Suppressor macrophage treated with lipopolysaccharide for 1 hour (primary cell): ENCODE measurements at places on chromosomes 12 and 14.
A peak's percentile ranks its signal among the peaks of the same experiment; 100 is the strongest.

- DNase-seq = no peak
These were observed 49.0 kb downstream of the TBC1D15 start for GRCh38 chr12:71888521-71888920.

DNA sequence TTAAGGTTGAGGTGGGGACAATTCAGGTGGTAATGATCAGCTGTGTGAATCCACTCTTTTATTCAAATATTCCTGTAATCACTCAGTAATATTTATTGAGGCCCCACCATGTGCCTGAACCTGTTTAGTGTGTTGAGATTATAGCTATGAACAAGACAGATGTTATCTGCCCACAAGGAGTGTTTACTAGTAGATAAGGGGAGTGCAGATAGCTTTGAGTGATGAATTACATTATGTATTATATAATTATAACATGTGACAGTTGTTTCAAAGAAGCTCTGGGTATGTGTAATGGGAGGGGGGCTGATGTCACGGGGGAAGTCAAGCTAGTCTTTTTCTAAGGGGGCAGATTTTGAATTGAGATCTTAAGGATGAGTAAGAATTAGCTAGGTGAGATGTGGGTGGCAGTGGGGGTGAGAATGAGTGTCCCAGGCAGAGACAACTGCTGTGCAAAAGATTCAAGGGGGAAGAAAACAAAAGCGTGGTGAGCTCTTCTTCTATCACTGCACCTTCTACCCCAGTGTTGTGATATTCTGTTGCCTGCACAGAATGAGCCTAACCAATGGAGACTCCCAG is 21.3 kb upstream of the SRRM4 start:
- no peak for DNase-seq

GRCh38 chr12:31019561-31019960 is 54.1 kb upstream of the DDX11 start:
- no peak for DNase-seq

DNA sequence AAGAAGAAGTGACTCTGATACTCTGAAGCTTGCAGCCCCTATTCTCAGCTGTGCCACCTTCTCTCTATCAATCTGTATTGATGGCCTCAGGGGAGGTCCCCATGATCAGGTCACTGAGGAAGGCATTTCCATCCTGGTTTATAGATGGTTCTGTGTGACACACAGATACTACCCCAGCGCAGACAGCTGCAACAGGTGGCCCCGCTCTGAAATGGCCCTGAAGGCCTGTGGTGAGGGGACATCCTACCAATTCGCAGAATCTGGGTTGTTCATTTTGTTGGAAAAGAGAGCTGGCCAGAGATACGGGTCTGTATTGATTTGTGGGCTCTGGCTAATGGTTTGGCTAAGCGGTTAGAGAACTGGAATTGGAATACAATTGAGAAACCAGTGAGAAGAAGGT is 21.7 kb downstream of the DLK1 start:
- DNase-seq = no peak

DNA sequence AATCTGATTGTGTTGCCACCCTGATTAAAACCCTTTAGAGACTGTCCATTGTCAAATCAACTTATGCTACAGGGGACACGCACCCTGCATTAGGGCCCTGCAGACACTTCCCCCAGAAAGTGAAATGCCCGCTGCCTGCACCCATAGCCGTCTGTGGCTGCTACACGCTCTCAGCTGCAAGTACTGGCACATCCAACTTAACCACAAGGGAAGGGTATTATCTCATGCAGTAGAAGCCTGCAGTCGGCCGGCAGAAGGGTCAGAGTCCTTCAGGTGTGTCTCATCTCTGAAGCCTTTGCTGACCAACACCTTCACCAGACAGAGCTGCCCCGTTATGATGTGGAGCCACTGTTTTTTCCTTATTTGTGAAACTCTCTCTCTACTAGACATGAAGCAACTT is 20.8 kb downstream of the CFAP251 start:
- DNase-seq = no peak

- no peak for DNase-seq
These were observed 194.4 kb upstream of the BTG1 start for GRCh38 chr12:92340003-92340402.

- no peak for DNase-seq
These were observed 305.4 kb upstream of the SEL1L start for GRCh38 chr14:81839056-81839455.

GRCh38 chr12:7571257-7571656 is 67.7 kb upstream of the CD163 start:
- DNase-seq = peak; percentile 82

DNA sequence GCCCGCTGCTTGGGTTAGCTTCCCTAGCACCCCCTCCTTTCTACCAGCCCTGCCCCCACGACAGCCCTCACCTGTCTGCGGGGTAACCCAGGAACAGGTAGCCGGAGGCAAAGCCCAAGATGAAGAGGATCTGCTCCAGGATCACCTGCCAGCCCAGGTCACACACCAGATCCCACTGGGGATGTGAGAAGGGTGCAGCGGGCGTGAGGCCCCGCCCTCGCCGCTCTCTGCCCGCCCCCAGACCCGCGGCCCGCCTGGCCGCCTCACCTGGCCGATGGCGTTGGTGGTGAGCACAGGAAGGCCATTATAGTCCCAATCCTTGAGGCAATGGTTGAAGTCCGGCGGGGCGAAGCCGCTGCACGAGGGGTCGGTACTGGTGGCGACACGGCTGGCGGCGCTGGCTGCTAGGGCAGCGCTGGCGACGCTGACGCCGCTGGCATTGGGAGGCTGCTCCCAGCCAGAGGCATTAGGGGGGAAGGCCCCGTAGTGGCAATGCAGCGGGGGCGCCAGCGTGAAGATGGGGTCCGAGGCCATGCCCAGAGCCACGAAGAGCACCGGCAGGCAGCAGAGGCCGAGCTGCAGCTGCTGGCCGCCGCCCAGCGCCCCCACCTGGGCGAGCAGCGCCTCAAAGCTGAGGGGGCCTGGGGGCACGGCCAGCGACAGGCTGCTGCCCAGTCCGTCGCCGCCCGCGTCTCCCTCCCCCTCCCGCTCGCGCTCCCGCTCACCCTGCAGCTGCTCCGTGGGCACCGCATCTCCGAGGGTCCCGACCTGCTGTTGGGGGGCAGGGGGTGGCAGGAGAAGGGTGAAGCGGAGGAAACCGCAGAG is 794 bp downstream of the SLC22A17 start:
- DNase-seq = no peak

DNA sequence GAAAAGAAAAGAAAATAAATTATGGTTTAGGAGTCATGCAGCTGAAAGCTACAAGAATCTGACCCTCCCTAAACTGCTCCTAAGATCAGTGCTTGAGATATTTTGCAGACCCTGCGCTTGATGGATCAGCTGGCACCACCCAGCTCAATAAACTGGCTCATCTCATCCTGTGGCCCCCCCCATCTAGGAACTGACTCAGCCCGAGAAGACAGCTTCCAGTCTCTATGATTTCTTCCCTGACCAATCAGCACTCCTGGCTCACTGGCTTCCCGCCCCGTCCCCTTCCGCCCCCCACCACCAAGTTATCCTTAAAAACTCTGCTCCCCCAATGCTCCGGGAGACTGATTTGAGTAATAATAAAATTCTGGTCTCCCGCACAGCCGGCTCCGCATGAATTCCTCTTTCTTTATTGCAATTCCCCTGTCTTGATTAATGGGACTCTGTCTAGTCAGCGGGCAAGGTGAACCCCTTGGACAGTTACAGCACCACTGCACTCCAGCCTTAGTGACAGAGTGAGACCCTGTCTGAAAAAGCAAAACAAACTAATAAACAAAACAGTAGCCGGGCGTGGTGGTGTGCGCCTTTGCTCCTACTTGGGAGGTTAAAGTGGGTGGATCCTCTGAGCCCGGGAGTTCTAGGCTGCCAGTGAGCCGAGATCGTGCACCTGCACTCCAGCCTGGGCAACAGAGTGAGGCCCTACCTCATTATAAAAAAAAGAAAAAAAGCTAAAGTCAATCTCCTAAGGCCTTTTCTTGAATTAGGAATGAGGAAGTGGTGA is 24.5 kb upstream of the SPTLC2 start:
- DNase-seq = peak; percentile 62

DNA sequence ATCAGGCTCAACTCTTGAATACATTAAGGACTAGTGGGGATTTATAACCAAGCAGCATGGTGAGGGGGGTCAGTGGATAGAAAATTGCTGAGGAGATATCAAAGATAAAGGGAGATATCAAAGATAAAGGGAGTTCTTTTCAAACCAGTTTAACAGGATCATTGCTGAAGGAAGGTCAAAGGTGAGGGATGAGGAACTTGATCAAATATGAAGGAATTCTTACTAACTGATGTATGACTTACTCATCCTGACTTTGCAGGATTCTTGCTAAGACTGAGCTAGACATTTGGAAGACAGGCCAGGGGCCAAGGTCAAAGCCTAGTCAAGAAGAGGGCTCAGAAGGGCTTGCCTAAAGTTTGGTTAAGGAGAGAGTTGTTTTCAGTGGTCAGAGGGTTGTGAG is 4.8 kb downstream of the ABHD4 start:
- no peak for DNase-seq

DNA sequence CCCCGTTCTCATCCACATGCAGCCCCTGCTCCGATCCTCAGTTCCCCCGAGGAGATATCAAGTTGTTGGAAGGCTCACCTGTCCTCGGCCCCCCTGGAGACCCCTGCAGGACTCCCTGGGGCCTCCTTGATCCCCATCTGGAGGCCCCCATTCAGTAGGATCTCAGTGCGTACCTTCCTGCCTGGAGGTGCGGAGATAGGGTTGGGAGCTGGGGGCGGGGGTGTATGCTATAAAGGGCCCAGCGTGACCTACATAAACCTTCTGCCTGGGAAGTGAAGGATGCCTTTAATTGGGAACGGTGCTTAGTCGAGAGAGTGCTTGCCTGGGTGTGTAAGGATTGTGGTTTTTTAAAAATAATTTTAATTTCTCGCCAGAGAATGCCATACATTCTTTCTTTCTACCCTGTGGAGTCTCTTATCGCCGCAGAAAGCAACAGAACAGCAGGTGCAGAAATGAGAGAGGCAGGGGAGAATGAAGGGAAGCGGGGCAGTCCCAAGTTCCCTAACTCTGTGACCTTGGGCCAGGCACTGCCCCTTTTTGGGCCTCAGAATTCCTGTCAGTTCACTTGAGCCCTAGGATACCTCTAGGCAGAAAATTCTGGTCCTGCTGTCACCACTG is 153.7 kb downstream of the TSPAN9 start:
- DNase-seq = no peak

DNA sequence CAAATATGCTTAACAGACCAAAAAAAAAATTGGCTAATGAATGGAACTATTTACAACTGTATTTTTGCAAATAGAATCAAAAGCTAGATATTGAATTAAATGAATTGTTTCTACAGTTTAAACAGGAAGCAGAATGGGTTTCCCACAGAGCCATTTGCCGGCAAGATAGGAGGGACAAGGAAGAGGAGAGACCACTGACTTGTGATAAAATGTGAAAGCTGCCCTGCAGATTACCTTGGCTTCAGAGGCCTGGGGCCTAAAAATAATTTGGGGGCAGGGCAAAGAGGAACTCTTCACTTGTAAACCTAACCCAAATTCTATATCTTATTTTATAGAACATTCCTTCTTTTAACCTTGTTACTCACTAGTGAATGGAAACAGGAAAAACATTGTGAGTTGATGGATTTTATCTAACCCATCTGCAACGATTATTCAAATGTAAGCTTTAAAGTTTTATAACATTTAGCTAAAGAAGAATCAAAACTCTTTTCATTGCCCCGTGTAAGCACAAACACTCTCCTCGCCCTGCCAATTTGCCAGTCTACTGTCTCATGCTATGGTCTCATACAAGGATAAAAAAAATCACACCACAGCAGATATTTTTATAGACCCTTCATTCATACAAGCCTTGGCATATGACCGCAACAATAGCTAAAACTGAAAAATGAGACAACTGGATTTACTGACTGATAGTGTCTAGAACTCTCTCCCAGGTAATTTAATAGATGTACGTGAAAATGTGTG is 49.5 kb upstream of the MDM1 start:
- DNase-seq = no peak

DNA sequence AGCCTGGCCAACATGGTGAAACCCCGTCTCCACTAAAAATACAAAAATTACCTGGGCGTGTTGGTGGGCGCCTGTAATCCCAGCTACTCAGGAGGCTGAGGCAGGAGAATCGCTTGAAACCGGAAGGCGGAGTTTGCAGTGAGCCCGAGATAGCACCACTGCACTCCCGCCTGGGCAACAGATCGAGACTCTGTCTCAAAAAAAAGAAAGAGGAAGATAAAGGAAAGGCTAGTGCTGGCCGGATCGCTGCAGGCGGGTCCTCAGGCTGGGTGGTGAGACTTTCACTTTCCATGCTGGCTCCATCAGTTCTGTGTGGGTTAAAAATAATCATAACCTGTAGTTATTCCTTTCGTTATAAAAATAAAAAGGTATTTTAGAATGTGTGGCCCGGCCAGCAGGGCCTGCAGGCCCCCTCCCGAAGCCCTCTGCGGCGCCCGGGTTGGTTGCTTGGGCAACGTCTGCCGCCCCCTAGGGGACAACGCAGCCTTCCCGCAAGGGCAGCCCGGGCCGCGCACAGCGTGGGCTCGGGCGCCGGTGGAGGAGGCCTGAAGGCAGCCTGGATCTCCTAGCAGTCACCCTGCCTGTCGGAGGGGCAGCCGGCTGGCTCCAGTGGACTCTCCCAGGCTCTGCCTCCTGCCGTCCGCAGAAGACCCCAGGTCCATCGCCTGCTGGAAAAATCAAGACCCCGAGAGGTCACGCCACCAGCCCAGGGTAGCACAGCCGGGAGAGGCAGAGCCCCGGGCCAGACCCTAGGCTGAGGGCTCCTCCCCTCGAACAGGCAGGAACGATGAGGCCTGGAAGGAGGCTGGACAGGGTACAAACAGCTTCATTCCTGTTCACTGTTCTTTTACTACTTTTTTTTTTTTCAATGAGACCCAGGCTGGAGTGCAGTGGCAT is 5.0 kb upstream of the SLC25A47 start:
- DNase-seq = peak; percentile 71

GRCh38 chr12:5648692-5649359 is 216.9 kb downstream of the NTF3 start:
- no peak for DNase-seq

DNA sequence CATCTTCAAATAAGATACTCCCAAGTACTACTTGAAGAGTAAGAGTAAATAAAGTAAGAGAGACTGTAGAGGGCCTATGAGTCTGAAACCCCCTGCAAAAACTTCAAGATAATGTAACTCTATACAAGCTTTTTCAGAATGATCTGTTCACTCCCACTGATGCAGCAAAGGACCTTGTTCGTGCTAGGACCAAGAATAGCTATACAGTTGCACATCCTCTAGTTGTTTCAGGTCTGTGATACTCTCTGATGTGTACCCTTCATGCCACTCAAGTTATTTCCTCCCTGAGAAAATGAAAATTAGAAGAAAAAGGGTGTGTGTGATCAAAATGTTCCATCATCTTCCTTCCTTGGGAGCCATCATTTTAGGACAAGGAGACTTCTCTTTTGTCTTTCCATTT is 204.4 kb downstream of the ALX1 start:
- DNase-seq = no peak

- DNase-seq = no peak
These were observed 1272.5 kb upstream of the SEL1L start for GRCh38 chr14:82805892-82806825.
